COR-L47 (cell line): ENCODE measurements at places on chromosomes 6 and 20.

DNA sequence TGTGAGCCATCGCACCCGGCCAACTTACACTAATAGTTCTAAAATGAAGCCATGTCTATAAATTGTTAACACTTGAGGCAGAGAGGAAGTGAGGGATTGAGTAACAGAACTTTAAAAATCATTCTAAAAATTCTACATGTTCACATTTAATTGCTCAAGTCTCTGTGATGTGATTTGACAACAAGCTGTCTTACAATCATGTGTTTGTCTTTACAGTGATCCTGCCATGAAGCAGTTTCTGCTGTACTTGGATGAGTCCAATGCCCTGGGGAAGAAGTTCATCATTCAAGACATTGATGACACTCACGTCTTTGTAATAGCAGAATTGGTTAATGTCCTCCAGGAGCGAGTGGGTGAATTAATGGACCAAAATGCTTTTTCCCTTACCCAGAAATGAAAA is 23.6 kb downstream of the GTF2H5 start:
- DNase-seq: no peak

GRCh38 chr6:72683797-72684196 is 61.9 kb downstream of the KCNQ5 start:
- no peak for DNase-seq

- DNase-seq: no peak
These were observed 44.5 kb downstream of the TIAM2 start for GRCh38 chr6:155039618-155040017.

DNA sequence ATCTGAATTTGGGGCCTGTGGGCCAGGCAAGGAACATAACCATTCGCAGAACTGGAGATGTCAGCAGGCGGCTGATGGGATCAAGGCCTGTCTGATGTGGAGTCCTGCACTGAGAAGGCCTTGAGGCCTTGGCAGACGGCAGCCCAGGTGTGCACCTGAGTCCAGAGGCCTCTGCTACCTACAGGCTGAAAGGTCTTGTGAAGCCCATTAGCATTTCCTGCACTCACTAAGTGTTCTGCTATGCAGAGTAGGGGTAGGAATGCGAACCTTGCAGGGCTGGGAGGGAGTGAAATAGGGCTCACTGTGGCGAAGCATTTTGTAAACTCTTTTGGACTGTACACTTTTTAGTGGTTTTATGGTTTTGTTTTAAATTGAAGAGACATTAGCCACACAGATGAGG is 48.3 kb upstream of the RNF24 start:
- no peak for DNase-seq

DNA sequence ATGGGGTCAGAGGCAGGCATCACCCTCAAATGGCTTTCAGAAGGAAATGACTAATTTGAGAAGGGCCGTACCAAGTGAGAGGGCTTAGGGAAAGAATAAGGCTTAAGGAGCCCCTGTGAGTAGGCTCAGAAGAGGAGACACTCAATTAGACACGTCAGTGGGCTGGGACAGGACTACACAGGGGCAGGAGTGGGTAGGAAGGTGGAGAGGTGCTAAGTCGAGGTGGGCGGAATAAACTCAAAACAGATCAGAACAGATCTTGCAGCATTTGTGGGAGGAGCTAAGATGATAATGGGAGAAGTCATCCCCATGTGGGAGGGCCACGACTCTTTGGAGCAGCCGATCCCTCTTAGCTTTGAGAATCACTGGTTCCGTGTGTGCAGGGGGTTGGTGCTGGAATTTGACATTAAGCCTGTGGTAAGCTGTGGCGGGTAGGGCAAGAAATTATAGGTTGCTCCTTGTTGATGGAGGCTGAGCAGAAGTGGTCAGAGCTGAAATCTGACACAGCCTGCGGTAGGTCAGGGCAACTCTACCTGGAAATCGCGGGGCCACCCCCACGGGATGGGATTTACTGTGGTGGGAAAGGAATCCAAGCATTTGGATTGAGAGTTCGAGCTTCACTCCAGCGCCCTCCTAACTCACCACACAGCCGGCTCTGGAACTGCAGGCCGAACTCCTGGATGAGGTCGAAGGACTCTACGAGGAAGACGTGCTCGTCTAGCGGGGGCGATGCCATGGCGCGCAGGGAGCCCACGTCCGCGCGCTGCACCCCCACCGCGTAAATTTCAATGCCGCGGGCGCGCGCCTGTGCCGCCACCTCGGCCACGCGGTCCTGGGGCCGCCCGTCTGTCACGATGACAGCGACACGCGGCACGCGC is 2.8 kb upstream of the RBPJL start:
- no peak for DNase-seq

DNA sequence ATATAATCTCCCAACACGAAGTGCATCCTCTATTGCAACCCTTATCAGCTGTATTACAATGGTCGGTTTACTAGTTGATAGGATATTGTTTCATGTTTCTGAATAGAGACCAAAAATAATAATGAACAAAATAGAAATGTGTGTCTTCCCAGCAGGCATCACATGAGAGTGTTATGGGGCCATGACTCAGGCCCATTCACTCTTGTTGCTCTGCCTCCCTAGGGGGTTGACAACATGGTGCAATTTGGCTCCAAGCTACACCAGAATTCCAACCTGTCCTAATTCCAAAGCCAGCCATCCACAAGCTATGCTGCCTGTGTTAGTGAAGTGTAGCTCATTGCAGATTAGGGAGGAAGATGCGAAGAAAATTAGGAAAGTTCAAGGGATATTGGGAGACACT is 13.1 kb upstream of the SAYSD1 start:
- DNase-seq: no peak

- no peak for DNase-seq
These were observed 766 bp downstream of the OLIG3 start for GRCh38 chr6:137493218-137494038.

- no peak for DNase-seq
These were observed 54.0 kb upstream of the IPCEF1 start for GRCh38 chr6:154410619-154411072.

DNA sequence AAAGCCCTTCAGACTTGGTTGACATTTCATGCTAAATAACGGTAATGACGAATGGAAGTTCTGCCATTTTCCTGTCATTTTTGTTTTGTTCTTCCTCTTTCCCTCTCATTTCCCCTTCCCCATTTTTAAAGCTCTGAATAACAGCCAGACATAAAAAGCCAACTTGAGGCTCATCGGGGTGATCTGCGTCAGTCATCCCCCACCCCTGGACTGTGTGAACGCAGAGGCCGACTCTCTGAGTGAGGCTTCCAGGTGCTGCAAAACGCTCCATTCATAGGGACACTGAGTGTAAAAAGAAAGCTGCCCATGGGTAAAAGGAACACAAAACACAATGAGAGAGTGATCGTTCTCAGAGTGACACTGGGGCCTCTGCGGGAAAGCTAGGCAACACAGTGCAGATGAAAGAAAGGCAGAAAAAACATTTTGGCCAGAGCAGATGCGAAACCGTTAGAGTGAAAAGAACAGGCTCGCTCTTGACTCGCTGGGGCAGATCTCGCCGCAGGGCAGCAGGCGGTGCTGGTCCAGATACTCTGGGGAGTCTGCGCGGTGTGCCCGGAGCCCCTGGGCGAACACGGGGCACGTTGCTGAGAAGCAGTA is 684.8 kb downstream of the QKI start:
- no peak for DNase-seq

GRCh38 chr20:12053353-12053752 is 135.7 kb downstream of the BTBD3 start:
- no peak for DNase-seq

GRCh38 chr20:34943808-34944567 is 11.6 kb downstream of the GSS start:
- no peak for DNase-seq

GRCh38 chr6:34383161-34383631 is 9.3 kb downstream of the NUDT3 start:
- no peak for DNase-seq

DNA sequence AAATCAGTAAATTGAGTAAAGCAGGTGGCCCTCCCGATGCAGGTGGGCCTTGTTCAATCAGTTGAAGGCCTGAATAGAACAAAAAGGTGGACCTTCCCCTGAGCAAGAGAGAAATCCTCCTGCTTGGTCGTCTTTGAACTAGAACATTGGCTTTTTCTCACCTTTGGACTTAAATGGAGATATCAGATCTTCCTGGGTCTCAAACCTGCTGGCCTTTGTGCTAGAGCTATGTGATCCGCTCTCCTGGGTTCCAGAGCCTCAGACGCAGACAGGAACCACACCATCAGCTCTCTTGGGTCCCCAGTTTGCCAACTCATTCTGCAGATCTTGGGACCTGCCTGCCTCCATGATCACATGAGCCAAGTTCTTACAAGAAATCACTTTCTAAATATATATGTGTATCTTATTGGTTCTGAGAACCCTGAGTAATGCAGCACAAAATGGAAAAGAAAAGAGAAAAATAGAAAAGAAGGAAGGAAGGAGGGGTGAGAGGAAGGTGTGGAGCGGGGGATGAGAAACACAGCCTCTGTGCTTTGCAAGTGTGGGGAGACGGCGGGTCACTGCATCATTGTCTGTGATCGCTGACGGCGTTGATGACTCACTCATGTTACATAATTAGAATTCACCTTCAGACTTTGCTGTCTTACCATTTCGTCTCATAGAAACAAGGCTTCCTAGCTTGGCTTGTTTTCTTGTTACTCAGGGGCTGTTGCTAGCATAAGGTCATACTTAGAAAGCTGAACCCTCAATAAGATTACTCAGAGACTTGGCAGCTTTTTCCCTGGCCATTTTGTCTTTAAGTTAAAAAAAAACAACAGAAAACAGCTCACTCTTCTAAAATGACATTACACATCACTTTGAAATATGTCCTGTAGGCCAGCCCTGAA is 85.7 kb upstream of the NEDD9 start:
- DNase-seq: no peak

DNA sequence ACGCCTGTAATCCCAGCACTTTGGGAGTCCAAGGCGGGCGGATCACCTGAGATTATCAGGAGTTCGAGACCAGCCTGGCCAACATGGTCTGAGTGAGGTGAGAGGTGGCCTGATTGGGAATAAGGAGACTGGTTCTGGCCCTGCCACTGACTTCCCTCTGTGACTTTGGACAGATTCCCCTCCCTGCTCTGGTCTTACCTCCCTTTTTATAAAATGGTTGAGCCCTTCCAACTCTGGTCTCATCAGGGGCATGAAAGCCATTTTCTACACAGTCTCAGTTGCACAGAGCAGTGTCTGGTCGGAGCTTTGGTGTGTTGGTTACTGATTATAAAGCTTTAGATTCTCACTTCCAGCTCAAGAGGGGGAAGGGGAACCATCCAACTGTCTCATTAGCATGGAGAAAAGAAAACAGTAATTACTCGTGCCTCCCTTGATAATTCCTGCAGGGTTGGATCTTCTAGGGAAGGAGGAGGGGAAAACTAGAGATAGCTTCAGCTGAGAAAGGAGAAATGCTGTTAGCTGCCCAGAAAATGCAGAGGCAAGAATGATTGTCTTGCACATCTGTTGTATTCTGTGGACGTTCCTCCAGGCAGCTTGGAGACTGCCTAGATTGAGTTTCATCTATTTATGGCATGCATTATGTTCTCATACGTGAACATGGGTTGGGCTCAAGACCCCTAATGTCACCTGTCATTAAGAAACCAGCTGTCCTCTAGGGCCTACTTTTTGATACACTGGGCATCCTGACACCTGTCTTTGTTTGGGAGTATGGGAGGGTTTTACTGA is 30.4 kb downstream of the RALY start:
- peak; percentile 34 for DNase-seq

GRCh38 chr6:164286011-164286410 is 871.5 kb downstream of the QKI start:
- peak; percentile 5 for DNase-seq

DNA sequence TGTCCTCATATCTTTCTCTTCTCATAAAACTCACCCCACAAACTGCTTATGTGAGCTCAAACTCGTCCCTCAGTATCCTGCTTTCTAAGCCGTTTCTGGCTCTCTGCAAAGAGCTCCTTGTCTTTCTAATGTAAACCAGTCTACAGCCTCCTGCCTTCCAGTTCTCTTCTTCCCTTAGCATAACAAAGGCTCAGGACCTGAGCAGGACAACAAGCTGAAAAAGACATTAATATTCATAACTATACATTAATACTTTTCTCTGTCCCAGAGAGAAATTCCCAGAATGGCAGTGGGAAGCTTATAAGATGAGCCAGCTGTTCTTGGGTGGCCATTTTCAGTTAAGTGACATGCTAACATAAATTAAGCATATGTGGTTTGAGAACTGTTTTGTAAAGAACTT is 207.0 kb upstream of the TCF21 start:
- DNase-seq: no peak

GRCh38 chr6:32113386-32114352 is 4.5 kb upstream of the TNXB start:
- DNase-seq: peak; percentile 20

DNA sequence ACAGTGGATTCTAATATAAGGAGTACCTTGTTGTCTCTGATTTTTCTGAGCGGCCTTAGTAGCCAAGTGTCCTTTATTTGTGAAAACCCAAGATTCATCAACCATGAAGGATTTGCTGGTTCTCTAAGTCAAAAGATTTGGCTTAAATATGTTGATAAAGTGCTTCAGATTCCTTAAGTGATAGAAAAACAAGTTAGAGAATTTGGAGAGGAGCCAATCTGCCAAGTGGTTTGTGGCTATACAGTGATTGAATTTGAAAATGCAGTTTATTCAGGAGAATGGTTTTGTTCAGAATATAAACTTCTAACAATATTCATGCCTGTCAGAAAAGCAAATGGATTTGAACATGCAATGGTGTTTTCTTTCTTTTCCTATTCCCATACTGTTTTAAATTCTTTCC is 54.8 kb downstream of the CAP2 start:
- no peak for DNase-seq

GRCh38 chr6:167467793-167468431 is 143.0 kb downstream of the TTLL2 start:
- DNase-seq: no peak

DNA sequence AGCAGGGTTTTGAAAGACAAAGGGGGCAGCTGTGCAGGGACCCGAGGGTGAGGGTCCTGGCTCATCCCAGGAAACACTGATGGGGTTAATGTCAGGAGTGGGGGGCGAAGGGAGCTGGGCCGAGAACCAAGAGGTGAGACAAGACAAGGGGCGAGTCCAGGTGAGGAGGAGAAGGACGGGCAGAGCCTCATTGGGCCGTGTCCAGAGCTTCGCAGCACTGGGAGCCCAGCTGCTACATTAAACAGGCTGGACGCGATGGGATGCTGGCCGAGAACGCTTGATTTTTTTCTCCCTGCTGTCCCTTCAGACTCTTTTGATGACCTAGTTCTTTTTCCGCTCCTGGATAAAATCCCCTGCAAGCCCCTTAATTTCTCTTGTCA is 172.8 kb upstream of the SNX9 start:
- no peak for DNase-seq

- no peak for DNase-seq
These were observed 5.0 kb downstream of the RFPL4B start for GRCh38 chr6:112352101-112352500.

GRCh38 chr6:168695701-168696100 is 254.7 kb downstream of the SMOC2 start:
- no peak for DNase-seq

- DNase-seq: no peak
These were observed 146.6 kb downstream of the SOBP start for GRCh38 chr6:107636486-107636885.

DNA sequence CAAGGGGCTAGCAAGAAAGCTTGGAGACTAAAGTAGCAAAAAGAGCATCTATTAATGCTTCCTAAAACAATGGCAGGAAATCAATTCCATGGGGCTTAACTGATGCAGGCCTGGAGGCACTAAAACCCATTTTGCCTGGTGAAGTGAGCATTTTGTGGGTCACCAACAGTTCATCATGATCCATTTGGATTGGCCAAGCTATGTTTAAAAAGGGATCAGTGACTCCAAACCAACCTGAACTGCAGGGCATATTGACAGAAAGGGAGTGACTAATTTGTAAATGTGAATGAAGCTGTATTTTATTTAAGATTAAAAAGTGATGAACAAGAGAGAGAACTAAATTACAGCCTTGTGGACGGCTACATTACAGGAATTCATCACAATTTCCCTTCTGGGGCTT is 132.0 kb downstream of the PCSK2 start:
- no peak for DNase-seq
